ENCODE measurements at places on chromosomes 3 and 15. TPM values are rescaled to one million over a fixed set of nuclear protein-coding genes. Genes with fewer than 3 reads are reported as not detected.

Gene ZKSCAN7
- 1.6 TPM for polyA plus RNA-seq

Gene CBLB
- 20.9 TPM for polyA plus RNA-seq

Gene NTRK3
- 3.0 TPM for polyA plus RNA-seq

Gene CCR1
- 1.3 TPM for polyA plus RNA-seq

Gene COL8A1
- 12.7 TPM for polyA plus RNA-seq

Gene GP5
- 0.09 TPM for polyA plus RNA-seq

Gene THSD4
- polyA plus RNA-seq: 2.4 TPM

Gene CYP11A1
- polyA plus RNA-seq: 0.55 TPM

Gene FAM107A
- 61.3 TPM for polyA plus RNA-seq

Gene PDIA3
- polyA plus RNA-seq: 117 TPM

Gene ADGRG7
- polyA plus RNA-seq: not detected

Gene DYNC1LI1
- polyA plus RNA-seq: 19.6 TPM

Gene LCMT2
- polyA plus RNA-seq: 2.5 TPM

Gene KLHL6
- 1.3 TPM for polyA plus RNA-seq

Gene MGLL
- polyA plus RNA-seq: 72.9 TPM

Gene CACNA2D2
- polyA plus RNA-seq: 0.56 TPM

Gene MOBP
- polyA plus RNA-seq: 0.07 TPM

Gene ZNF770
- 10.5 TPM for polyA plus RNA-seq

Gene HESX1
- polyA plus RNA-seq: 0.56 TPM

Gene IL5RA
- 0.07 TPM for polyA plus RNA-seq

Gene CELSR3
- polyA plus RNA-seq: 1.5 TPM

Gene C2CD4A
- 0.22 TPM for polyA plus RNA-seq

Gene HCLS1
- 67.8 TPM for polyA plus RNA-seq

Gene TEX55
- not detected for polyA plus RNA-seq

Gene ROPN1
- not detected for polyA plus RNA-seq

All from adipose tissue (tissue), 3 donors.